Iris pigment epithelial cell (primary cell): ENCODE measurements at places on chromosomes 16 and 17.

- DNase-seq = no peak
Observed at GRCh38 chr17:66782851-66783250, 52.1 kb upstream of the CACNG5 start.

DNA sequence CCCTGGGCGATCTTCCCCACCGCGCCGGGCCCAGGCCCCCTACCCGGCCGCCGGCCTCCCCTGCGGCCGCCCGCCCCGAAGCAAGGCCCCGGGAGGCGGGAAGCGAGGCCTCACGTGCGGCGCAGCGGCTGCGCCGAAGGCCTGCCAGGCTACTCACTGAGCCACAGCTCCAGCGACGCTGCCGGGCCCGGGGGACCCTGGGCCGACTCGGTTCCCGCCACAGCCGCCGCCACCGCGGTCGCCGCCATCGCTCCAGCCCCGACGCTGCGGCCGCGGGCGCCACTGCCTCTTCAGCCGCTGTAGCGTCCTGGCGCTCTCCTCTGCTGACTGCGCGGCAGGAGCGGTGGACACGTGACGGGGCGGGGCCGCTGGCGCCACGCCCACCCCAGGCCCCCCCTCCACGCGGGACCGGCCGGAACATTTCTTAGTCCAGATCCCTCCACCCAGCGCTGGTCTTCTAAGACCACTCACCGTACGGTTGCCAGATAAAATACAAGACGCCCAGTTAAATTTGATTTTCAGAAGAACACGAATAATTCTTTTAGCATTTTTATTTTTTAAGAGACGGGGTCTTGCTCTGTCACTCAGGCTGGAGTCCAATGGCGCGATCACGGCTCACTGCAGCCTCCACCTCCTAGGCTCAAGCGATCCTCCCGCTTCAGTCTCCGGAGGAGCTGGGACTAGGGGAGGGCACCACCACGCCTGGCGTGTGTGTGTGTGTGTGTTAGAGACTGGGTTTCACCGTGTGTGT is at the start of gene GGA2:
Gene GGA2, minus strand, starts transcription at position 331 of the 751 bp plus-strand sequence. Its CDS starts 83 bp downstream, at position 248.
- peak; percentile 74 for DNase-seq

GRCh38 chr17:47246120-47246519 is 7.5 kb upstream of the ITGB3 start:
- no peak for DNase-seq

GRCh38 chr16:54286366-54287130 is at the start of gene IRX3:
IRX3 (minus strand) TSS chr16:54286787; CDS start chr16:54286050, 737 bp downstream.
- DNase-seq = peak; percentile 92

GRCh38 chr17:48211011-48211410 is 103.4 kb downstream of the SNX11 start:
- no peak for DNase-seq

DNA sequence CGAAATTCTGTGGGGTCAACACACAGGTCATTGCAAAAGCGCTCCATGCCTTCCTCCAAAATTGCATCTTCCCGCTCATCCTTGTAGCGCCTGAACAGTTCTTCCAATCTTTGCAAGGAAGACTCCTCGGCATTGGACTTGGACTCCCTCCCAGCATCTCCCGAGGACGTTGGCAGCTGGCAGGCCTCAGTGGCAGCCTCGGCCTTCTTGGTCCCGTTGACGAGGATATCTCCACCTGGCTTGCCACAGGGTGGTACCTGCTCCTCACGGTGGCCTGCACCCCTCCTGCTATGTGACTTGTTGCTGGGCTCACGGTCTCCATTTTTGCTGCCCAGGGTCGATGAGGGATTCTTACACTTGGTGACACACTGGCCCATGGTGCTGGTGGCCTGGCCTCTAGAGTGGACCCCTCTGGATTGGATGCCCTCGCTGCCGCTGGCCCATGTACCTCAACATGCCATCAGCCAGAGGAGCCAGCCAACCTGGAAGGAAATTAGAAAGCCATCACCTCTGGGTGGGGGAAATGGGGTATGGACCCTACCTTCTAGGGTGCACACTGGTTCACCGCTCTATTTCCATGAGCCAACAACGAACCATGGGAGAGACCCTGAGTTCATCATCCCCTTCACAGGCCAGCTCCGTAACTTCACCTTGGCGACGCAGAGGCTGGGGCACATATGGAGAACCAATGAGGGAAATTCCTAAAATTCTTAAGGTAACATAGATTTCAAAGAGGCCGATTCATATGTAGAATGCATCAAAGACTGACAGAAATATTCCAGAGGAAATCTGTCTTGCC is 37.8 kb downstream of the DCUN1D3 start:
- no peak for DNase-seq

DNA sequence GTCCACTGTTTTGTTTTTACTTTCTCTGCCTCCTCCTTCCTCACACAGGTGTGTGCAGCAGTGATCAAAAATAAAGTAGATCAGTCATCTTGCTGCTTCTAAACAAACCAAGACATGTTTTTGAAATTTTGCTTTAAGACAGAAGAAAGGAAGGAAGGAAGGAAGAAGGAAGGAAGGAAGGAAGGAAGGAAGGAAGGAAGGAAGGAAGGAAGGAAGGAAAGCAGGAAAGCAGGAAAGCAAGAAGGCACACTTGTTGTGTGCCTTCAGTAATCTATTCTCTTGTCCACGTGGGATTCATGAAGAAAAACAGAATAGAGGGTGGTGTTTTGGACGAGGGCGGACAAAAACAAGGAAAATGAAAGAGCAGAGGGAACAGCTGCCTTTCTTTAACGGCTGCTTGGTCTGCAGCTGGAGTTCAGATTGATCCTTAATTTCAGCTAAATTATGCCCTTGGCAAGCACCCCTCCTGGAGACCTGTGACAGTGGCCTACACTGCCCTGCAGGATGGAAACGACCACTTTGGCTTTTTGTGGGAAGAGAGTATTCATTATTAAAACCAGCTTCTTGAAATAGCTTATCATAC is 188.5 kb upstream of the IRX3 start:
- no peak for DNase-seq

- peak; percentile 70 for DNase-seq
Observed at GRCh38 chr17:31156326-31156725, 61.5 kb downstream of the NF1 start.

DNA sequence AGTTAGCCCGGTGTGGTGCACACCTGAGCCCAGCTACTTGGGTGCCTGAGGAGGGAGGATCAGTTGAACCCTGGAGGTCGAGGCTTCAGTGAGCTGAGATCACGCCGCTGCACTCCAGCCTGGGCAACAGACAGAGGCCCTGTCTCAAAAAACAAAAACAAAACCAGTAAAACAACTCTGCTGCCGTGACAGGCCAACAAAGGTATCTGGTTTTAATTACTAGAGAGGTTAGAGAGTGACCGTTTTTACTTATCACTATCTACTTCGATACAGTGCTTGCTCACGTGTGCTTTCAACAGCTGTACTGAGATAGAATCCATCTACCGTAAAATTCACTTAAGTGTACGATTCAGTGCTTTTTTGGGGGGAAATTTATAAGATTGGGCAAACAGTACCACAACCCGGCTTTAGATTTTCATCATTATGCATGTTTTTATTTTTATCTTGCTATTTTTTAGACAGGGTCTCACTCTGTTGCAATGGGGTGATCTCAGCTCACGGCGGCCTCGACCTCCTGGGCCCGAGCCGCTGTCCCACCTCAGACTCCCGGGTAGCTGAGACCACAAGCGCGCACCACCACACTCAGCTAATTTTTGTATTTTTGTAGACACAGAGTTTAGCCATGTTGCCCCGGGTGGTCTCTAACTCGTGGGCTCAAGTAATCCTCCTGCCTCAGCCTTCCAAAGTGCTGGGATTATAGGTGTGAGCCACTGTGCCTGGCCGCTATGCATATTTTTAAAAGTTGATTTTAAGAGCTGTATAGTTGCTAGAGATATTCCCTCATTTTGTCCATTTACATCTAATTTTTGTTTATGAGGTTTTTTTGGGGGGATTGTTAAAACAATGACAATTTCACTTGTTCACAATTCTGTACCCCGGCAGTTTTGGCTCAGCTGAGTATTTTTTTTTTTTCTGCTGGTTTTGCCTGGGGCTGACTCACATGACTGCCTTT is 30.9 kb downstream of the SERPINF1 start:
- no peak for DNase-seq

GRCh38 chr16:71711789-71712188 is 12.7 kb downstream of the PHLPP2 start:
- DNase-seq = no peak

GRCh38 chr17:17405673-17406072 is 71.1 kb upstream of the MED9 start:
- no peak for DNase-seq

DNA sequence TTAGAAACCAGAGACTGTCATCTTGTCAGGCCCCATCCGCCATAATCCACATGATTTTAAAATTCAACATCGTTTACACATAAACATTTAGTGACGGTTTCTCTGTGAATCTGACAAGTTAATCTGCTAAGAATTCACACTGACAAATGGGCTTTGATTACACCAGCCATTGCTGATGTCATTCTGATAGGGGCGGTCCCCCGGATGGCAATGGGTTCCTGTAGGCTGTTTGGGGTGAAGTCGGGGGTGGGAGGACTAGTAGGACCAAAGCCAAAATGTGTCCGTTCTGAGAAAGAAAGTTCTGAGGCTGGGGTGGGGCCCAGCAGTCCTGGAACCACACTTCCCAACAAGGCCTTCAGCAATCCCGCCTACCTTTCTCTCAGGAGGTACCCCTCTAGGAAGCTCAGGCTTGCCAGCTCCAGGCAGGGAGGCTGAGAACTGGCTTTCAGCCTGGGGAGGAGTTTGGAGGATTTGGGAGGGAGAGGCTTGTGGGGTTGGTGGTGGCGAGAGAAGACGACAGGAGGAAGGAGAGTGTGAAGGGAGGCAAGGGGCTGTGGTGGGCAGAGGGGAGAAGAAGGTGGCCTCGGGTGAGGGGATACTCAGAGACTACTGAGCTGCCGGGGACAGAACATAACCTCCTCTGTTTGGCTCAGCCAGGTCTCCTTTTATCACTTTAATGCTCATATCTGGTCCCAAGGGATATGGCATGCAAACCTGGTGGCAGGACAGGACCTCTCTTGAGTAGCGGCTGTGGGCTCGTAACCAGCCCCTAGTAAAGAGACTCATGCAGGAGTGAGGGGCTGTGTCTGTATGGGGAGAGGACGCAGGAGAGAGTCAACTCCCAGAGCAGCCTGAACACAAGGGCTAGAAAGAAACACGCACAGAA is 8.6 kb downstream of the HIC1 start:
- DNase-seq = peak; percentile 95

- no peak for DNase-seq
Observed at GRCh38 chr16:89095491-89095951, 1.9 kb downstream of the ACSF3 start.

GRCh38 chr17:75370286-75370915 is 35.1 kb downstream of the GRB2 start:
- DNase-seq = no peak

GRCh38 chr16:84075376-84075775 is 32.8 kb upstream of the SLC38A8 start:
- DNase-seq = no peak
